ENCODE measurements at places on chromosomes 1 and 21.

DNA sequence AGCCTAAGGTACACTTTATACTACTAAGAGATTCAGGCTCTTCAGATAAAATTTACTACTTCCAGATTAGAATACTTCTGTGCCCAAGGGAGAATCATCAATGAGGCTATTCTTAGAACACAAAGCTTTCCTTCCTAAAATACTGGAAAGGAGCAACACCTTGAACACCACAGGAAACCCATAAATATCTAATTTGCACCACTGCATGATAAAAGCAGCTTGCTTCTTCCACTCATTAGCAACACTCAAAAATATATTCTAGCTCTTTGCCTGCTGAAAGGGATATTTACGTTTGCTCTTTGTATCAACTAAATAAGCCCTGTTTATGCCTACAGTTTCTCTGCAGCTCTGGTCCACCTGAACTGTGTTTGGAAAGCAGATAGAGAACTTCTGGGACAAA lies 284.3 kb downstream of the RWDD3 start:
- DNase-seq = no peak

GRCh38 chr1:198649968-198650338 lies 11.1 kb downstream of the PTPRC start:
- DNase-seq = no peak

DNA sequence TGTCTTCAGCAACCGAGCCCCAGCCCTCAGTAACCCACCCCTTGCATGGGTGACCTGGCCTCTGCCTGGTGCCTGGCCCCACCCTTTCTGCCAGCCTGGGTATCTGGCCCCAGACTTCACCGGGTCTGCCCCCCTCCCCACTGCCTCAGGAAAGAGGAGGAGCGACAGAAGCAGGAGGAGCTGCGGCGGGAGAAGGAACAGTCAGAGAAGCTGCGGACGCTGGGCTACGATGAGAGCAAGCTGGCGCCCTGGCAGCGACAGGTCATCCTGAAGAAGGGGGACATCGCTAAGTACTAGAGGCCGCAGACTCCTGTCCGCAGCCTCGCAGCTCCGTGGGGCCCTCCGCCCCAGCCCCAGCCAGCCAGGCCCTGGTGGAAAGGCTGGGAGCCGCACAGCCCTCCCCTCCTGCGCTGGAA lies 6.1 kb downstream of the TNFRSF25 start:
- no peak for DNase-seq

GRCh38 chr21:45897191-45898027 lies 84.2 kb upstream of the COL6A1 start:
- DNase-seq = no peak

- DNase-seq = no peak
Measured at GRCh38 chr21:36454093-36454531, 25.8 kb downstream of the CLDN14 start.

- no peak for DNase-seq
Measured at GRCh38 chr1:7613106-7613850, 157.8 kb upstream of the VAMP3 start.

GRCh38 chr1:91059157-91059556 lies 37.3 kb upstream of the ZNF644 start:
- no peak for DNase-seq

GRCh38 chr1:51093581-51093980 lies 8.4 kb upstream of the C1orf185 start:
- DNase-seq = no peak

- no peak for DNase-seq
Measured at GRCh38 chr1:220013497-220013896, 32.8 kb downstream of the EPRS1 start.

DNA sequence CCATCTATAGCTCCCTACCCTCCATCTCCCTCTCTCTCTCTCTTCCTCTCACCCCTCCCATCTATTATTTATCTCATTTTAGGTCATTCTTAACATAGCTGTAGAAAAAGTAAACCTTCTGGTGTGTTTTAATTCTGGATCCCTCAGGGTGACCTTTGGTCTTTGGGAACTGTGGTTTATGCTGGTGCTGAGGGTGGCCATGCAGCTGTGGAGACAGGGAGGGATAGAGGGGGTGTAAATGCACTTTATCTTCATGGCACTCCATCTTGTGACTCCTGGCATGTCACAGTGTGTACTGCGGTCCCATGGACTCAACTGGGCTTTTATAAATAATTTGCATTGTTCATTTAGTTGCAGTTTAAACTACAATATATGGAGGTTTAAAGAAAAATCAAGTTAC lies 50.2 kb upstream of the RUNX1 start:
- no peak for DNase-seq

DNA sequence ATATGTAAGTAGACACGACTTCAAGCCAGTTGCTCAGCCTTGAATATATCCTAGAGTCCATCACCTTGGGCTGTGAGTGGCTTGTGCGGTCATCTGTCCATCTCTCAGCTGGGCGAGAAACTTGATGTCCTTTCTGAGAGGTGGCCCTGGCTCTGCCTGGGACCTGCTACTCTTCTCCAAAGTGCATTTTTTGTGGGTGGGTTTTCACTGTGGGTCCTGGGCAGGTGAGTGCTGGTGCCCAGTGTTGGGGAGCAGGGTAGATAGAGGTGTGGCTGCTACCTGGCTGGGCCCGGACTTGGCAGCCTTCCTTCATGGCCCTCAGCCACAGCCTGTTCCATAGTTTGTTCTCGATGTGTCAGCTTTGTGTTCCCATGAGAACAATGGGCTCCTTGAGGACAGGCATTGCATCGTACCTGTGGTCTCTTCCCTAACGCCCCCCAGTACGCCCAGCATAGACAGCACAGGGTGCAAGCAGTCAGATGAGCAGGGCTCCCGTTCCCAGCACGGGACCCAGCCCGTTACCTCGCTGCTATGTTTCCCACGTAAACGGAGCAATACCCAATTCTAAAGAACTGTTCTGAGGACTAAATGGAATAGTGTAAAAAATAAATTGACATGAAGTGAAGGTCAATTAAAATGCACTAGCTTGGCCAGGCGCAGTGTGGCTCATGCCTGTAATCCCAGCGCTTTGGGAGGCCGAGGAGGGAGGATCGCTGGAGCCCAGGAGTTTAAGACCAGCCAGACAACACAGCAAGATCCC lies 877 bp upstream of the SLX9 start:
- no peak for DNase-seq

DNA sequence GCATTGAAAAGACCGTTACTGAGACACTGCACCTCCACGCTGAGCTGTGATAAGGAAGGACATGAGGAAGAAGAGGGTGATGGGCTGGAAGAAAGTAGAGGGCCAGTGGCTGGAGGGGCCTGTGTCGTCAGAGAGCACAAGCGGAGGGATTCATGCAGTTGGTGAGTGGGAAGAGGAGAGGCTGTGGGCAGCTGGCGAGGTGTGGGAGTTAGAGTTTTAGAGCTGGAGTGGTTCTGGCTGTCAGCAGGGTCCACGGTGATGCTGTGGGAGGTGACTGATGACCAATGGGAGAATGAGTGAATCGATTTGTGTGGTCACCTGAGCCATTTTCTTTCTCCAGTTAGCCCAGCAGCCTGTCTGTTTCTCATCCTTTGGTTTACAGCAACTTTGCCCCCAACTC lies 66.2 kb upstream of the SLC2A1 start:
- no peak for DNase-seq

DNA sequence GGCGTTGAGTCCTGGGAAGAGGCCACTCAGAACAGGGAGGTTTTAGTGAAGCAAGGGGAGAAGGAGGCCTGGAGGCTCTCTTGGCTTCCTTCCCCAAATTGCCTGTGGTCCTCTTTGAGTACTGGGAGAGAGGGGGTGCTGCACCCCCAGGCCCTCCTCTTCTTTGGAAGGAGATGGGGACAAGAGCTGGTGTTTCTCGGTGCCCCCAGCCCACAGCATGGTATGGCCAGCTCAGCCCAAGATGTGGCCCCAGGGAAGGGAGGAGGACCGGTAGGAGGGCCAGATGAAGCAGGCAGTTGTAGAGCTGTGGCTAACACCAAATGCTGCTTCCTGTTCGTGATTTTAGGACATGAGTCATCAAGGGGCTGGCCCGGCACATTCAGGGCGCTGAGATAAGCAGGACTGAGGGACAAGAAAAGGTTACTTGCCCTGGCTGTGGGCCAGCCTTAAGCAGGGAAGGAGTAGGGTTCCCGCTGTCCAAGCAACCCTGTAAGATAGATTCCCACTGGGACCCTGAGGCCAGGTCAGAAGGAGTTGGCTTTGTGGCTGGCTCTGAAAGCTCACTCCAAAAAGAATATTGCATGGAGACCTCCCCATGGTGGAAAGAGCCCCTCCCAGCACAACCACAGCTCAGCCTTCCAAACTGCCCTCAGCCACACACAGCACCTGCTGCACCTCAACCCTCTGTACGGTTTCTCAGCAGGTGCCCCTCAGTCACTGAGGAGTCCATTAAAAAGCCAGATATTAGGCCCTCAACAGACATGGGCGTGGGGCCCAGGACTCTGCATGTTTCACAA lies 4.9 kb upstream of the TNFRSF1B start:
- DNase-seq = no peak

- DNase-seq = no peak
Measured at GRCh38 chr1:214579183-214579582, 23.8 kb upstream of the CENPF start.

- no peak for DNase-seq
Measured at GRCh38 chr1:86616871-86617270, 70.0 kb downstream of the CLCA4 start.

DNA sequence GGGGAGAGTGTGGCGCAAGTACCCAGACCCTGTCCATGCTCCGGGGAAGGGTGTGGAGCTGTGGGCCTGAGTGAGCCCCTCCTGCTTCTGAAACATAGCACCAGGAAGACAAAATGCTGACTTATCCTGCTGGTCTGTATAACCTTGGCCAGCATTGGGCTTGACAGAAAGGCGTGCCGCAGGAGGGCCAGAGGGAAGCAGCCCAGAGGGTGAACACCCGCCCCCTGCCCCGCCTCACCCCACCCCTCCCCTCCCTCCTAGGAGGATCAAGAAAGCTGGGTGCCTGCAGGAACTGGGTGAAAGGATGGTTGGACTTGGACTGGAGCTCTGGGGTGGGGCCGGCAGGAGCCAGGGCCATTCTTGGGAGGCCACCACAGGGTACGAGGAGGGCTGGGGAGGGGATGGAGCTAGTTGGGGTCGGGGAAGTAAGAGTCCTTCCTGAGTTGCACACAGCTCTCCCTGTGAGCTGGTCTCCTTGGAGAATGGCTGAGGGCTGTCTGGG lies 27.1 kb downstream of the PTPRF start:
- no peak for DNase-seq
